ENCODE measurements at places on chromosomes 12 and 14. TPM values are rescaled to one million over a fixed set of nuclear protein-coding genes. Genes with fewer than 3 reads are reported as not detected.

CLEC14A gene
- total RNA-seq = 87.6 TPM

DNA sequence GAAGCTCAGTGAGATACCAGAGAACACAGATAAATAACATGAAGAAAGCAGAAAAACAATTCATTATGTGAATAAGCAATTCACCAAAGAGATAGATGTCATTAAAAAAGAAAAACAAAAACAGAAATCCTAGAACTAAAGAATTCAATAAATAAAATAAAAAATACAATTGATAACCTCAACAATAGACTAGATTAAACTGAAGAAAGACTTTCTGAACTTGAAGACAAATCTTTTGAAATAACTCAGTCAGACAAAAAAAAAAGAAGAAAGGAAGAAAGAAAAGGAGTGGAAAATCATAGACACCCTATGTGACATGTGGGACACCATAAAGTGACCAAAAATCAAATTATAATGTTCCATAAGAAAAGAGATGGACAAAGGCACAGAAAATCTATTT, 14.0 kb upstream of the SLC38A1 start:
- DNase-seq = no peak
- H3K4me1 ChIP-seq = no peaks in the 10 kb centered on the region
- H3K36me3 ChIP-seq = no peaks in the 10 kb centered on the region
- H3K27me3 ChIP-seq = no peaks in the 10 kb centered on the region
- H3K27ac ChIP-seq = no peak overlapping the region

ARHGEF40 gene
- 39.2 TPM for total RNA-seq

AQP6 gene
- total RNA-seq = 0.35 TPM

PTCSC3 gene
- 2.8 TPM for total RNA-seq

LYZ gene
- total RNA-seq = 1,056 TPM

NFATC4 gene
- 42.5 TPM for total RNA-seq

DNA sequence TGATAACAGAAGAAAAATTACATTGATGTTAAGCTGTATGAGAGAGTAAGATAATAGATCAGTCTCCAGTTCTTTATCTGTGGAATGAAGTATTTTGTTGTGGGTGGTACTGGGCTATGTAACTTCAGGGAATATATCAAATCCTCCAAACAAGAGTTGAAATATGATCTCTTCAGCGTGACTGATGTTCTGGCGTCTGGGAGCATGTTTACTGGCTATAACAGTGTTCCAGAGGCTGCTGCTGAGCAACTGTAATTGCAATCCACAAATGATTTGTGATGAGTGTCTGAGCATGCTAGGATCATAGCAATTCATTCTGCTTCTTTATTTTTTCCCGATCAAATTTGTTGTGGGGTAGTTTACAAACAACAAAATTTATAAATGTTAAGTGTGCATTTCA, 18.6 kb upstream of the CCDC198 start:
- no peaks in the 10 kb centered on the region for H3K36me3 ChIP-seq
- no peaks in the 10 kb centered on the region for H3K27me3 ChIP-seq
- no peak overlapping the region for H3K4me3 ChIP-seq
- H3K4me1 ChIP-seq = no peaks in the 10 kb centered on the region
- no peak overlapping the region for H3K27ac ChIP-seq
- DNase-seq = no peak

FBRSL1 gene
- 49.5 TPM for total RNA-seq

GRCh38 chr14:71319666-71320065, 412.4 kb downstream of the PCNX1 start:
- peak overlapping the region; percentile 96 for H3K27ac ChIP-seq
- peak overlapping the region; percentile 89 for H3K4me3 ChIP-seq
- no peaks in the 10 kb centered on the region for H3K36me3 ChIP-seq
- H3K27me3 ChIP-seq = no peaks in the 10 kb centered on the region
- DNase-seq = no peak

FAM186B gene
- 0.75 TPM for total RNA-seq

DNA sequence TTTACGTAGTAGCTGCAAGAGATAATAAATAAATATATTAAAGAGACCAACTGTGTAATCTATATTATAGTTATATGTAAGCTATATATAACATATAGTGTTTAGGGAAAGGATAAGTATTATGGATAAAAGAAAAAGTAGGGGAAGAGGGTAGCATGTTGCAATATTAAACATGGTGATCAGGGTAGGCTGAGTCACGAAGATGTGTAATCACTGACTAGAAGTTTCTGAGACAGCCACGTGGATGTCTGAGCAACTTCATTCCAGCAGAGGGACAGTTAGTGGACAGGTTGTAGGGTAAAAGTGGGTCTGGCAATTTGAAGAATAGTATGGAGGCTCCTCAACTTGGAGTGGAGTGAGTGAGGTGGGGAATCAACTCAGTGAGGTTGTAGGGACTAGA, 109.7 kb downstream of the ANO4 start:
- no peak for DNase-seq
- no peaks in the 10 kb centered on the region for H3K36me3 ChIP-seq
- H3K27ac ChIP-seq = no peak overlapping the region
- no peaks in the 10 kb centered on the region for H3K27me3 ChIP-seq
- H3K4me1 ChIP-seq = no peaks in the 10 kb centered on the region
- no peak overlapping the region for H3K4me3 ChIP-seq

- H3K4me1 ChIP-seq = no peaks in the 10 kb centered on the region
- no peak overlapping the region for H3K27ac ChIP-seq
- no peaks in the 10 kb centered on the region for H3K36me3 ChIP-seq
- no peaks in the 10 kb centered on the region for H3K27me3 ChIP-seq
- no peak for DNase-seq
- no peak overlapping the region for H3K4me3 ChIP-seq
Measured at GRCh38 chr12:77625441-77625840, 205.3 kb upstream of the NAV3 start.

MFAP5 gene
- 2.8 TPM for total RNA-seq

DNA sequence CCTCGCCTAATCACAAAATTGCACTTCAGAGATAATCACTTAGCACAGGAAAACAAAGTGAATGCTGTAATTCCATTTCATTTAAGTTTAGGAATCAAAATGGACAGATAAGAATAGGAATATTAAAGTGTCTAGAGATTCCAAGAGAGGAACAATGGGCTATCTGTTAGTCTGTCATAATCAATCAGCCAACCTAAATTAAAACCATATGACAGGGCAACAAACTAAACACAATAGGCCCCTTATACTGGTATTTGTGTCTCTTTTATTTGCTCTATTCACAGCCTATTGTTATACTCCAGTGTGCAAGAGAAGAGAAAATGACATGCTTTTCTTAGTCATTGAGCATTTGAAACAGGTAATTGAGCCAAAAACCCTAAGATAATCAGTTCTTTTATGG, 259.4 kb downstream of the PRKD1 start:
- no peak overlapping the region for H3K27ac ChIP-seq
- no peaks in the 10 kb centered on the region for H3K36me3 ChIP-seq
- H3K27me3 ChIP-seq = no peaks in the 10 kb centered on the region
- H3K4me1 ChIP-seq = no peaks in the 10 kb centered on the region

GRCh38 chr12:54374562-54375258, 9.8 kb downstream of the ZNF385A start:
- peaks cover 4% of the 10 kb centered on the region for H3K36me3 ChIP-seq
- H3K4me1 ChIP-seq = peaks cover 27% of the 10 kb centered on the region
- no peak overlapping the region for H3K4me3 ChIP-seq
- H3K27ac ChIP-seq = no peak overlapping the region

DNA sequence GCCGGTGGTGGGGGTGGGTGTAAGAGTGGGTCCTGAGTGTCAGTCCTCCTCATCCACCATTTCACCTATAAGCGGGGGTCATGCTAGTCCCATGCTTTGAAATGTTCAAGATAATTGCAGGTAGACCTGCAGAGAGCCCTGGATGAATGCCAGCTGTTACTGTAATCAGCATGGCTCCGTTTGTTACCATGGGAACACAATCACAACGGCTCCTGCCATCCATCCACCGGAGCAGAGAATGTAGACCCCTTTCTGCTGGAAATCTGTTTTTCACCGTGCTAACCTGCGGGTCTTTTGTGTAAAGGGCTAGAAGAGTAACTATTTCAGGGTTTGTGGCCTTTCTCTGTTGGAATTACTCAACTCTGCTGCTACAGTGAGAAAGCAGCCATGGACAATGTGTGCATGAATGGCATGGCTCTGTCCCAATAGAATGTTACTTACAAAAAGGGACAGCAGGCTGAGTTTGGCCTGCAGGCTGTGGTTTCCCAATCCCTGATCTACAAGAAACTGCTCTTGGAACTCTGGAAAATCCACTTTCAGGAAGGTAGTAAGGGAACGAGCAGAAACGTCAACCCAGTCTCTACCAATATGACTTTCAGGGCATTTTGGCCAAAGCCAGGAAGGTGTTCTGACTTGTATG, 36.1 kb downstream of the KCTD10 start:
- peaks cover 20% of the 10 kb centered on the region for H3K36me3 ChIP-seq
- peaks cover 10% of the 10 kb centered on the region for H3K4me1 ChIP-seq
- no peaks in the 10 kb centered on the region for H3K27me3 ChIP-seq
- no peak overlapping the region for H3K4me3 ChIP-seq
- no peak for DNase-seq

- no peaks in the 10 kb centered on the region for H3K4me1 ChIP-seq
- no peak for DNase-seq
- no peaks in the 10 kb centered on the region for H3K36me3 ChIP-seq
Measured at GRCh38 chr12:18747895-18748294, 10.0 kb downstream of the CAPZA3 start.

DNA sequence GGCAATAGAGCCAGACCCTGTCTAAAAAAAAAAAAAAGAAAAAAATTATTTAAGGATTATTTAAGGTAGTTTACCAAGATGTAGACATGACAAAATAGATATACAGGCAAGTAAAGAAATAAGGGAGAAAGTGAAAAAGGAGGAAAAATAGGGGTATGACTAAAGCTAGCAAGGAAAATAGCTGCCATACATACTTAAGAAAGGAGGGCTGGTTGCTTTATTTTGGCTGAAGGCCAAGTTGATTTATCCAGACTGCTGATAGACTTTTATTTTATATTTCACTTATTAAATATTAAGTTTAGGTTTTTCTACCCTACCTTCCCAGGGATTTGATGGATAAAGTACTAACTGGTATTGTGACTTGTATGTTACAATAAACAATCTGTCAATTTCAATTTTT, 8.3 kb upstream of the AEBP2 start:
- no peak overlapping the region for H3K4me3 ChIP-seq
- no peak overlapping the region for H3K27ac ChIP-seq
- no peaks in the 10 kb centered on the region for H3K27me3 ChIP-seq
- no peaks in the 10 kb centered on the region for H3K36me3 ChIP-seq
- H3K4me1 ChIP-seq = no peaks in the 10 kb centered on the region
- no peak for DNase-seq

GRCh38 chr12:91123236-91123916, 12.1 kb upstream of the LUM start:
- no peaks in the 10 kb centered on the region for H3K4me1 ChIP-seq
- no peaks in the 10 kb centered on the region for H3K27me3 ChIP-seq
- no peaks in the 10 kb centered on the region for H3K36me3 ChIP-seq
- no peak overlapping the region for H3K4me3 ChIP-seq

- peak overlapping the region; percentile 84 for H3K4me3 ChIP-seq
- no peaks in the 10 kb centered on the region for H3K27me3 ChIP-seq
- H3K27ac ChIP-seq = no peak overlapping the region
- H3K4me1 ChIP-seq = peaks cover 6% of the 10 kb centered on the region
- DNase-seq = no peak
- H3K36me3 ChIP-seq = no peaks in the 10 kb centered on the region
Measured at GRCh38 chr14:54396183-54396492, 669 bp upstream of the CDKN3 start.

DNA sequence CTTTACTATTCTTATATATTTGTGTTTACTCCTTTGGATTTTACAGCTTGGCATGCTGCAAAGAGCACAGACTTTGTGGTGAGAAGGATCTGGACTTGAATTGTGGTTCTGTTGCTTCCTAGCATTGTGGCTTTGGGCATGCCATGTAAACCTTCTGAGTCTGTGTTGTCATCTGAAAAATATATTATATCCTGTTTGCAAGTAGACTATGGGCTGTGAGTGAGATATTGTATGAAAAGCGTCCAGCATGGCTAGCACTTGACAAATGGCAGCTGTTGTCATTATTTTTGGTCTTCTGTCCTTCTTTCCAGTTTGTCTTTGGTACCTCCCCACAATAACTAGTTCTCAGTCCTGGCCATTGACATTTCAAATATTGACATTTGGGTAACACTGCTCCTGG, 61.8 kb upstream of the DACT1 start:
- H3K36me3 ChIP-seq = no peaks in the 10 kb centered on the region
- H3K27ac ChIP-seq = no peak overlapping the region
- no peak for DNase-seq
- no peak overlapping the region for H3K4me3 ChIP-seq
- H3K4me1 ChIP-seq = no peaks in the 10 kb centered on the region

DNA sequence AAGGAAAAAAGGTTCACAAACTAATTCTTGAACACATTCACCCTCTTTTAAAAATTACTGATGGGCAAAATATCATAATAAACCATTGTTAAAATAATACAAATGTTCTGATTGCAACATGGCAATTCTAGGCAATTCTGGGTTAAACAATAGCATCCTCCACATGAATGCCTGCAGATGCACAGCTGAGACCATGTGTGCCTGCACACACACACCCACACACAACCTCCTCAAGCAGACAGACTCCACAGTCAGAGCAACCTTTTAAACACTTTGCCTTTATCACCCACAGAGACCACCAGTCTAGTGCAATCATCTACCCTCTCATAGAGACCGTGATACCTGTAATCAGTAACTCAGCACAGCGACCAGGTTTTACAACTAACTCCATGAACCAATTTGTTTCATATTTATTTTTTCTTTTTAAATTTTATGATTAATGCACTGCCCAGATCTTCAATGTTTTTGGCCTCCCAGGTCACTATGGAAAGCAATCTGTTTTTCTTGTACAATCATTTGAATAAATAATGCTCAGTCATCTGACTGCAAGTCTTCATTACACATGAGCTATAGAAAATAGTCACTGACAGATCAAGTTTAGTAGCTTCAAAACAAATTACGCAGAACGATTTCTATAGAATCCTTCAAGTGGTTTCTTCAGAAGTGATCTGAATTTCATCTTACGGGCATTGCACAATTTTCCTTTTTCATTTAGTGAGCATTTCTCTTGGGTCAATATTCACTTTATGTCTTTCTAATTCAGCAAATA, 105.8 kb downstream of the PRKD1 start:
- H3K4me3 ChIP-seq = no peak overlapping the region
- H3K27ac ChIP-seq = no peak overlapping the region
- H3K36me3 ChIP-seq = no peaks in the 10 kb centered on the region
- DNase-seq = no peak
- H3K27me3 ChIP-seq = no peaks in the 10 kb centered on the region

- no peaks in the 10 kb centered on the region for H3K36me3 ChIP-seq
- H3K27ac ChIP-seq = no peak overlapping the region
- H3K4me1 ChIP-seq = no peaks in the 10 kb centered on the region
- no peak for DNase-seq
- H3K4me3 ChIP-seq = no peak overlapping the region
- no peaks in the 10 kb centered on the region for H3K27me3 ChIP-seq
Measured at GRCh38 chr14:77985211-77985615, 185.0 kb upstream of the NRXN3 start.

GRCh38 chr12:8823565-8824300, 1.3 kb downstream of the A2ML1 start:
- DNase-seq = no peak
- H3K27ac ChIP-seq = no peak overlapping the region
- no peaks in the 10 kb centered on the region for H3K36me3 ChIP-seq
- H3K4me1 ChIP-seq = no peaks in the 10 kb centered on the region

C1QL4 gene
- total RNA-seq = not detected

Measured in upper lobe of right lung (tissue), 1 donor.